ENCODE measurements at places on chromosomes 7 and 10. TPM values are rescaled to one million over a fixed set of nuclear protein-coding genes. Genes with fewer than 3 reads are reported as not detected.
A peak's percentile ranks its signal among the peaks of the same experiment; 100 is the strongest.

- H3K27me3 ChIP-seq: no peaks in the 10 kb centered on the region
- no peak overlapping the region for H3K27ac ChIP-seq
- H3K36me3 ChIP-seq: no peaks in the 10 kb centered on the region
- DNase-seq: no peak
- H3K4me1 ChIP-seq: no peaks in the 10 kb centered on the region
Measured at GRCh38 chr7:93977211-93977950, 26.8 kb downstream of the BET1 start.

GRCh38 chr10:43407576-43408330, 1.2 kb downstream of the HNRNPF start:
- peaks cover 30% of the 10 kb centered on the region for H3K36me3 ChIP-seq
- H3K27me3 ChIP-seq: no peaks in the 10 kb centered on the region
- peaks cover 28% of the 10 kb centered on the region for H3K4me1 ChIP-seq
- peak; percentile 84 for DNase-seq
- peak overlapping the region; percentile 98 for H3K4me3 ChIP-seq
- peak overlapping the region; percentile 99 for H3K27ac ChIP-seq

GRCh38 chr10:88687853-88688467, 18.1 kb upstream of the LIPK start:
- DNase-seq: no peak
- no peaks in the 10 kb centered on the region for H3K36me3 ChIP-seq
- peaks cover 27% of the 10 kb centered on the region for H3K27me3 ChIP-seq

DNA sequence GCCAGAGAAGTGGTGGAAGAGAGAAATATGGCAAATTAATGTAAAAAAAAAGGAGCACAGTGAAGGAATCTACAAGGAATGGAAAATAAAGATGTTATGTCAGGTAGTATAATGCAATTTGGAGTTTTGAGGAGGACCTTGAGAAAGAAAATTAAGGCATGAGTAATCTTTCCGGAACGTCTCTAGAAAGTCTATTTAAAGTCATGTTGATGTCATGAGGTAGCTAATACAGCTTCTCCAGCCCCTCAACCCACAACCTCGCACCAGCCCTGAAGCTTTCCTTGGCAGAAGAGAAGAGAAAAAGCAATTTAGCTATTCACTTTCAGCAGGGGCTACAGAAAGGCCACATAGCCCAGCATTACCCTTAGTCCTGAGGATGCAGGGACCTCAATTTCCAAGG, 22.5 kb downstream of the TRDMT1 start:
- H3K4me1 ChIP-seq: peaks cover 19% of the 10 kb centered on the region
- peaks cover 3% of the 10 kb centered on the region for H3K36me3 ChIP-seq
- no peak overlapping the region for H3K4me3 ChIP-seq
- no peak for DNase-seq
- H3K27me3 ChIP-seq: no peaks in the 10 kb centered on the region
- no peak overlapping the region for H3K27ac ChIP-seq

DNA sequence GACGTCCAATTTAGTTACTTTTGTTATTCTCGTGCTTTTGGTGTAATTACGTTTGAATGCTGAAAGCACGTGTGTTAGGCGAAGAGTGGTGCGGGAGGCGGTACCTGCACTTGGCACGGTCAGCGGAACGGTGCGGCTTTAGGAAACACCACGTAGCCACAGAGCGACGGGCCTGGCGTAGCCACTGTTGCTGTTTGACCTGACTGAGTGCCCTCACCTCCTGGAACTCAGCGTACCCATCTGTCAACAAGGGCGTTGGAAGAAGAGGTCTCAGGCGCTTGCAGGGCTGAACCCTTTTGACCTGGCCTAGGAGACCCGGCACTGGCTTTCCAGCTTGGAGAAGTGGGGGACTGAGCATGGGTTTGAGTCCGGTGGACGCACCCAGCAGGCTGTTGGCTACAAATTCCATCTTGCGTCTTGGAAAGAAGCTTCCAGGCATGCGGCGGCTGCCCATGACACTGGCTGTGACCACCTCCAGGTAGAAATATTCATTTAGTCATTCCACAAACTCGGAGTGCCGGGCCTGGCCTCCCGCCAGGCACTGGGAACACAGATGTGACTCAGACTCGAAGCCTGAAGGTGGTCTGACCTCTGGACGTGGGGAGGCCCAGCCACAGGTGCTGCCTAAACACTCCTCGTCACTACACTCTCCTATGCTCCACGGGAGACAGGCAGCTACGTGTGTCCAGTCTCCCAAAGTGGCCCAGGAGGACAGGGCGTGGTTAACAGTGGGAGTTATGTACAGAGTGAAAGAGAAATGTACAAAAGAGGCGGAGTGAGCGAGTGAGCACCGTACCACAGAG, 22.2 kb downstream of the FAM20C start:
- DNase-seq: no peak
- H3K27me3 ChIP-seq: no peaks in the 10 kb centered on the region
- H3K36me3 ChIP-seq: no peaks in the 10 kb centered on the region
- H3K27ac ChIP-seq: no peak overlapping the region
- H3K4me1 ChIP-seq: no peaks in the 10 kb centered on the region

The CPVL gene
- 1.2 TPM for total RNA-seq
